ENCODE measurements at places on chromosomes 6 and 20. TPM values are rescaled to one million over a fixed set of nuclear protein-coding genes. Genes with fewer than 3 reads are reported as not detected.

GRCh38 chr20:11438412-11438811, 479.3 kb upstream of the BTBD3 start:
- no peak for DNase-seq

DNA sequence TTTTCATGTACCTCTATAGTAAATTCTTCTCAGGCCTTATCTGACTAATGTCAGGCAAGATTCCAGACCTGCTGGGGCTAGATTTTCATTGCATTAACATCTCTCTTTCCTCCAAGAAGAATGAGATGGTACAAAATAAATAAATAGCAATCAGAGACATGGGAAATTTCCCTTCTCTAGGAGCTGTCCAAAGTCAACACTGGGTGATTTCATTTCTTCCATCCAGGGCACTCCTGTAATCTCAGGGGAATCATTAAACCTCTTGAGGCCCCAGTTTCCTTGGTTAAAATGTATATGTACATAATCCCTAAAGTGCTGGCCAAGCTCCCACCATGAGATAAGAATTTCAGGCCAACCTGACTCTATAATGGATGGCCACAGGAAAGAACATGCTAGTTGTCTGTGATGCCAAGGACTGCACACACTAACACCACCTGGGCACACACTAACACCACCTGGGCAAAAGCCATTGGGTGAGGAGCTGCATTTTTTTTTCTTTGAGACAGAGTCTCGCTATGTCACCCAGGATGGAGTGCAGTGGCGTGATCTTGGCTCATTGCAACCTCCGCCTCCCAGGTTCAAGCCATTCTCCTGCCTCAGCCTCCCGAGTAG, 912 bp downstream of the IL17F start:
- DNase-seq, result no peak

GRCh38 chr6:13492357-13492756, 5.0 kb upstream of the GFOD1 start:
- no peak for DNase-seq

DNA sequence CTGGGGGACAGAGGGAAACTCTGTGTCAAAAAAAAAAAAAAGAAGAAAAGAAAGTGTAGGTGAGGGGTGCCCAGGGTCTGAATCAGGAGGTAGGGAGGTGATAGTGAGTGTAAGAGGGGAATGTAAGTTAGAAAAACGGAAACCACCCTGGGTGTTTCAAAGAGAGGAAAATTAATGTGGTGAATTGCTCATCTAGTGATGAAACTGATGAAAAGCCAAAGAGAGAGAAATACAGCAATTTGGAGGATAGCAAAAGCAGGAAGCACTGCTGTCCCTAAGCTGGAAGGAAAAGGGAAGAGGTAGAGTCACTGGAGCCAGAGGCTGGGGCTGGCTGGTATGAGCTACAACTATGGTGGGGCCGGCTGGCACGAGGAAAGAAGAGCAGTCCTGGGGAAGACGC, 85.0 kb upstream of the CEP85L start:
- DNase-seq, result no peak

Gene SOX18
- total RNA-seq, result 26.8 TPM

All from colonic mucosa (tissue), 4 donors.